ENCODE measurements at places on chromosomes 5 and 9.

DNA sequence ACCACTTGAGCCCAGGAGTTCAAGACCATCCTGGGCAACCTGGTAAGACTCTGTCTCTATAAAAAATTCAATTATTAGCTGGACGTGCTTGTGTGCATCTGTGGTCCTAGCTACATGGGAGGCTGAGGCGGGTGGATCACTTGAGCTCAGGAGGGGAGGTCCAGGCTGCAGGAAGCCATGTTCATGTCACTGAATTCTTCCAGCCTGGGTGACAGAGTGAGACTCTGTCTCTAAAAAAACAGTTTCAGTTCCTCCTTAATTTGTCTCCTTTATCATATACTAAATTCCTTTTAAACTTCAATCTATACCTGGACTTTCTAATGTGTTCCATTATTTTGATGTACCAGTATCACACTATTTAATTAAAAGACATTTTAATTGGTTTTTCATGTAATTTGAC lies 422.2 kb upstream of the TLE4 start:
- no peak for DNase-seq

DNA sequence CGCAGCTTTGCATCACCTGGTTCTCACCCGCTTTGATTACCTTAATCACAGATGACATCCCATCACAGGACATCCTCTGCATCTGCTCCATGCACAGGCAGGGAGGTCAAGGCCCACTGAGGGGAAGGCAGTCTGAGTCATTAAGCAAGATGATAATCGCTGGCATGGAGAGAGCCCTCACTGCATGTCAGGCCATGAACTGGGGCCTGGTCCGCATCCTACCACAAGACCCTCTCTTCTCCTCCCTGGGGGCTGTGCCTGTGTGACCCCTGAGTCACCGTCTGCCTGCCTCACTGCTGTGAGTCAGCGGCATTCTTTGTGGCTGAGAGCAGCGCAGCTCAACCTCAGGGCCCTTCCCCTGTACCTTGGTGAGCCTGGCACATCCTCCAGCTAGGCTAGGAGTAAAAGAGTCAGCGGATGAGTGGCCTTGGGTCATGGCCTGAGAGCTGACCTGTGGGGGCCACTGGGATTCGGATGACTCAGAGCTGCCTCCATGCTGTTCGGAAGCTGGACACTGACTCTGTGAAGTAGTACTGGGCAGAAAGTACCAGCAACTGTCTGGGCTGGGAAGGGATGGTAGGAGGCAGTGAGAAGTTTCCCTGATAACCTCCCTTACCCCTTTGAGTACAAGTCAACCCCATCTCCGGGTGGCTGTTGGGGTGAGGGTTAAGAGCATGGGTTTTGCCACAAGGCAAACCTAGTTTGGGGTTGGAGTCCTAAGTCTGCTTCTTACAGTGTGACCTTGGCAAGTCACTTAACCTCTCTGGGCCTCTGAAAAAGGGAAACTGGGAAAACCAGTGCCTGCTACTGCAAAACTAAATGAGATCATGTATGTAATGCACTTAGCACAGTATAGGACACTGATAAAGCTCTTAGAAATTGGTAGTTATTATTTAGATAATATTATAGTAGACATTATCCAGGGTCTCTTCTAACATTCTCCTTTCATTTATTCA lies 14.6 kb upstream of the ARSI start:
- DNase-seq = no peak

- DNase-seq = no peak
Measured at GRCh38 chr5:129658801-129659200, 89.1 kb upstream of the MINAR2 start.

DNA sequence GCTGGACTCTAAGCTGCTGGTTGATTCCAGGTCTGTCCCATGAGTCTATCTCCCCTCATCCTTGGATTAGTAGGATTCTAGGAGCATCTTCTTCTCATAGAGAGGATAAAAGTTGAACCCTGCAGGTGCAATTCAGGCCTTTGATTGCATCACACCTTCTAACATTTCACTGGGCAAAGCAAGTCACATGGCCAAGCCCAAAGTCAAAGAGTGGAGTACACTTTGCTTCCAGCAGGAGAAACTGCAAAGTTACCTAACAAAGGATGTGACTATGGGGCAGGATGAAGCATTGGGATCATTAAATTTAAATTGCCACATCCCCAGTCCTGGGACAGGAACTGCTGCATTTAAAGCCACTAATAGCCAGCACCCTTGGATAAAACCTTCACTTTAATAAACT lies 51.0 kb upstream of the EGFLAM start:
- no peak for DNase-seq

- no peak for DNase-seq
Measured at GRCh38 chr9:76166526-76166925, 227.7 kb downstream of the RFK start.

- DNase-seq = no peak
Measured at GRCh38 chr5:172943906-172944305, 15.3 kb upstream of the RPL26L1 start.

GRCh38 chr5:142626099-142626498 lies 59.8 kb downstream of the FGF1 start:
- no peak for DNase-seq

DNA sequence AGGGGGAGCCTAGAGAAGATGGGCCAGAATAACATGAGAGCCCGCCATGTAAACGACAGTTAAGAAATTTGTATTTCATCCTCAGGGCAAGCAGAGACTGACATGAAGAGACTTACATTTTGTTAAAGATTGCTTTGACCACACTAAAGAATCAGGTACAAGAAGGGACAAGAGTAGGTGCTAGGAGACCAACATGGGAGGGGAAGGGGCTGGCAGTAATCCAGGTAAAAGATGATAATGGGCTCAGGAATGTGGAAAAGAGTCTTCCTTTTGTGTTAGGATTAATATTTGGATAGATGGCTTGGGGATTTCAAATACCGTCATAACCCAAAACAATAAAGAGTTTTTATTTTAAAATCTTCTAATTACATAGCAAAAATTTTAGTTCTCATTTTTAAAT lies 137.3 kb downstream of the ZNF462 start:
- DNase-seq = no peak

- peak; percentile 66 for DNase-seq
Measured at GRCh38 chr9:131478421-131478868, 24.3 kb upstream of the POMT1 start.

- DNase-seq = no peak
Measured at GRCh38 chr5:61461417-61461816, 129.4 kb downstream of the ZSWIM6 start.

DNA sequence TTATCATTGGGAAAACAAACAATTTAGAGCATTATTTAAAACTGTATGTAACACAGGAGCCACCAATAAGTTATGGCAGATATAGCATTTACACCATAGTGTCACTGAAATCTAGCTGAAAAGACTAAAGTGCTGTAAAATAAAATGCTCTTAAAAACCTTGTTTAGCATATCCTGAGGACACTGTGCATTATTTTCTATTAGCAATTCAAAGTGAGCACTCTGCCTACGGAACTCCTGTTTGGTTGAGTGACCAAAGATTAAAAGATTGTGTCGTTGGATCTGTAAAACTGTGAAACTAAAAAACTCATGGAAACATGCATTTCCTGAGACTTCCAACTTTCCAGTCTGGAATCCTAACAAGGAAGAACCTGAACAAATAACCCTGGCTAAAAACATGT lies 95.9 kb upstream of the C6 start:
- DNase-seq = no peak

DNA sequence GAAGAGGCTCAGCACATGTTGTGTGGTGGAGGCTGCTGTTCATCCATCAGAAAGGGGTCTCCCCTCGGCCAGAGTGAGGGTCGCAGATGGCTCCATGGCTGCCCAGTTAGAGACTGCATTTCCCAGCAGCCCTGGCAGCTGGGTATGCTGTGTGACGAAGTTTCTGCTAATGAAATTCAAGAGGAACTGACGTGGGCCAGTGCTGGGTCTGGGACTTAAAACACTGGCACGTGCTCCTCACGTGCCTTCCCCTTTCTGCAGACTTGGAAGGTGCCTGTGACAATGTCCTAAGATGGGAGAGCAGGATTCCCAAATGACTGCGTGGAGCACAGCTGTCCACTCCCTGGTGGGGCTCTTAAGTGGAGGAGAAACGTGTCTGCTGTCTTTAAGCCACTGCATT lies 114.5 kb upstream of the RAPGEF1 start:
- DNase-seq = no peak

DNA sequence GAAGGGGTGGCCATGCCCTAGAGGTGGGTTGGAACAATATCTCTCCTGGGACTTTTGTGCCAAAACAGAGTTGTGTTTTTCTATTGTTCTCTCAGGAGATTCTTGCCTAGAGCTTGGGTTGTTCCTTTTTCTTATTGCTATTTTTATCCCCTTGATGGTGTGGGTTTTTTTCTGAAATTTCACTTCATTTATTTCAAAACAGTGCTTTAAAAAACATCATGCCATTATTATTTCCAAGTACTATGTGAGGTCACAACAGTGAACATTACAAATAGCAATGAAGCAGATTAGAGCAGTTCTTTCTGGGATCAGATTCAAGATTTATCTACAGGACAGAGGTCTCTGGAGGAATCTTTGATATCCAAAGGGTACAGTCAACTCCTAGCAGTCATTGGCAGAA lies 76.6 kb downstream of the ACTBL2 start:
- DNase-seq = no peak

DNA sequence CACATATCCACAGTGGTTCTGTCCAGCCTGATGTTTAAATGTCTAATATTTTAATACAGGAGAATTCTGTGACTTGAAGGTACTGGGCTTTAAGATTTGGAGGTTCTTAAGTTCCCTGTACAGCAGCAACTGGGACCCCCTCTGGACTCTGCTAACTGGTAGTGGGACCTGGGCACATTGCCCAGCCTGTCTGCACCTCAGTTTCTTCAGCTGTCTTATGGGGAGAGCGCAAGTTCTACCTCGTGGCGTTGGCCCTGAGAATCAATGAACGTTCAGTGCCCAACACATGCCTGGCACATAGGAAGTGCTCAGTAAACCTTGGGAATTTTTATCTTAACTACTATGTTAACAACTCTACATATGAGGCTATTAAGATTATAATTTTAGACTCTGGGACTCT lies 1.4 kb downstream of the SLC2A6 start:
- no peak for DNase-seq

DNA sequence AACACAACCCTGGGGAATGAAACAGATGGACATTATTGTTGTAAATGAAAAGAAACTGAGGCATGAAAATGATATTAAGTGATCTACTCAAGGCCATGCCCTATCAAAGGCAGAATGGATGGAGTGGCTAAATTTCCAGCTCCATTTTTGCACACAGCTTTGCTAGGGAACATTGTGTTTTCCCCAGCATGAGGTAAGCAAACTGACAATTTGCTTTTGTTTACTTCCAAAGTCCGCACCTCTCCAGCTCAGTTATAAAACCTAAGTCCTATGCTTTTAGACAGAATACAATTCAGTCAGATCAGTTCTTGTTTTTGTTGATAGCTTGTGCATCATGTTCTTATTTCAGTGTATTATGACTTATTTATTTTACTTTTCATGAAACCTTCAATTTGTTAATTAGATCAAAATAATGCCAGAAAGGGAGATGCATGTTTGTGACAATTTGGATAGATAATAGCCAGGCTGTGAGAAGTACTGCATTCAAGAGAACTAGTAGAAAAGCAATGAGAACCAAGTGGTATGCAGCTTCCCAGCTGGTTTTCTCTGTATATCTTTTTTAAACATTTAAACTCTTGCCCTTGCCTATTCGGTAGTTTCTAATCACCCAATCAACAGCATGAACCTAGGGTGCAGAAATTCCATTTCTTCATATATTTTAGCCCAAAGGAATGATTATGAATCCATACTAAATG lies 380.8 kb downstream of the SPATA31D1 start:
- DNase-seq = no peak

DNA sequence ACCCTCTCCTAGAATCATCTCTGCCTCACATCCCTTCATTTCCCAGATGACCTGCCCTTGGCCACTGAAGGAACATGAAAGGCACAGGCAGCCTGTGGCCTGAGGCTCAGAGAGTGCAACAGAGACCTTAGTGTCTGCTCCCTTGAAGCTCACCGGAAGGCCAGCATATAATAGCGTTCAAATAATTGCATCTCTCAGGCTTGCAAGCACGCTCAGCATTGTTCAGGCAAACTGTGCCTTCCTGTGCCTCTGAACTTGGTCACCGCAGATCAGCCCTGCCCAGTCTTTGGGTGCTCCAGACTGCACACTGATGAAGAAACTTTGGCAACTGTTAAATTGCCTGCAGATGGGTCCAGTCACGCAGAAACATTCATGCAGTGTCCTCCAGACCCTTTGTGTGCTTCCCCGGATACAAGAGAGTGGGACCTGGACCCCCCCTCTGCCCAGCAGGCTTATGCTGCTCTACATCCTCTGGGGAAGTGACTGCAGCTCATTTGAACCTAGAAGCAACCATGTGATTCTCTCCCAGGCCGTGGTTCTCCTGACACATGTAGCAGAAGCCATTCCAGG lies 216.0 kb upstream of the ANKRD55 start:
- no peak for DNase-seq

- peak; percentile 98 for DNase-seq
Measured at GRCh38 chr5:139341689-139342422, at the start of gene PAIP2. Gene PAIP2, plus strand, starts transcription at chr5:139341854. Its CDS starts 21,931 bp downstream, at chr5:139363785.

DNA sequence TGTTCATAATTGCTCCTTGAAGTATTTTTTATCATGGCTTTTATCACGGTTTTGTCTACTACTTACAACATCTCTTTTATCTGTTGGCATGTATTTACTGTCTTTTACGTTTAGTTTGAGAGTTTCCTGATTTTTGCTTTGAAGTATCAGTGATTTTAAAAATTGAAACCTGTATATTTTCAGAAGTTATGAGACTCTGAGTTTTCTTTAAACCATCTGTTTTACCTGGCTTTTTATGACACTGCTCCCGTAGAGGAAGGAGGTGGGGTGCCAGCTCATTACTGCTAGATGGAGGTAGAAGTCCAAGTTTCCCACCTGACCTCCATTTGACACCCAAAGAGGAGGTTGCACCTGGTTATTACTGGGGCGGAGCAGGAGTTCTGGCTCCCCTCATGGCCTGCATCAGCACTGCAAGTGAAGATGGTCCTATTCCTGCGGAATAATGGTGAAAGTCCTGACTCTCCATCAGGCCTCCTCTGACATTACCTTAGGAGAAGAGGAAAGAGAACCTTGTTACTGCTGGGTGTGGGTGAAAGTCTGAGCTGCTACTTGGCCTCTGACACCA lies 10.0 kb upstream of the ZNF131 start:
- peak; percentile 60 for DNase-seq

- no peak for DNase-seq
Measured at GRCh38 chr9:18058564-18059442, 415.1 kb upstream of the ADAMTSL1 start.

DNA sequence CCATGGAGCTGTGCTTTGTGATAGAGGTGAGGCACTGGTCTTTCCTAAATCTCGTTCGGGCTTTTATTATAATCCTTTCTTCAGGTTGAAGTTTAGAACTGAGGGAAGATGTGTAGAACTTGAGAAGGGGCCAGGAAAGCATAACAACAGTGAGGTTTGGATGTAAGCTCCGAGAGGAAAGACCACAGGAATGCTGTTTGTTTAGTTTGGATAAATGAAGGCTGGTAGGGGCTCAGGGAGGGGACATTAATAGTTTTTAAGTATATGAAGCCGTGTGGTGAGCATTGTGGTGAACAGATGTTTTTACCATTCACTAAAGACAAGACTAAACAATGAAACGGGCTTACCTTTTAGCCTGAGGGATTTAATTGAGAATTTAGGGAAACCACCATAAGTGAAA lies 130.8 kb downstream of the ARHGAP26 start:
- no peak for DNase-seq
